ENCODE measurements at places on chromosomes 2 and 18. TPM values are rescaled to one million over a fixed set of nuclear protein-coding genes. Genes with fewer than 3 reads are reported as not detected.

- H3K36me3 ChIP-seq = no peaks in the 10 kb centered on the region
- no peak for DNase-seq
- no peak overlapping the region for H3K27ac ChIP-seq
Observed at GRCh38 chr2:206555721-206556120, 86.6 kb upstream of the FAM237A start.

DNA sequence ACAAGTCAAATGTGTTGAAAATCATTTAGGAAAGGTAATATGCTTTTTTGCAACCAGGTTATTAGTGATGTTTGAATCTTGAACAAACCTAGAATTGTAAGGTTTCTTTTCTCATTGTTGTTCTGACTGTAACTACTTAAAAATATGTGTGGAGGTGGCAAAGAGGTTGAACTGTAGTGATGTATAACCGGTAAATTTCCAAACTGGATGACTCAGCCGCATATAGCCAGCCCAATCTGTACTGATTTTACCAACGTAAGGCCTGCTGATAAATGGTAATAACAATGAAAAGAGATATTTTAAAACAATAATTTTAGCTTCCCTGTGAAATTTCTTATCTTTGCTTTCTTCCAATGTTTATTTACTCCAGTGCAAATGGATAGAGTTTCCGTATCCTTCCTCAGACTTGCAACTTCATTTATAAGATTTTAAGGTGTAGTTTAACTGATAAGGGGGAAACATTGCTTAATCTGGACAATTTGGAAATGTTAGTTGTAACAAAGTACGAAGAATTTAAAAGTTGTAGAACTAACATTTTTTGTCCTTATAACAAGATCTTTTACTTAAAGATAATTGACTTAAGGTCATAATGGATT is 1170.4 kb upstream of the ZEB2 start:
- no peaks in the 10 kb centered on the region for H3K36me3 ChIP-seq
- H3K27me3 ChIP-seq = no peaks in the 10 kb centered on the region
- no peak overlapping the region for H3K27ac ChIP-seq
- DNase-seq = no peak
- H3K4me1 ChIP-seq = peaks cover 16% of the 10 kb centered on the region
- no peak overlapping the region for H3K4me3 ChIP-seq

- no peaks in the 10 kb centered on the region for H3K27me3 ChIP-seq
- DNase-seq = no peak
- H3K27ac ChIP-seq = no peak overlapping the region
- H3K4me3 ChIP-seq = no peak overlapping the region
- peaks cover 5% of the 10 kb centered on the region for H3K4me1 ChIP-seq
Observed at GRCh38 chr2:26325851-26326250, 20.1 kb upstream of the SELENOI start.

Gene E2F6
- 10.1 TPM for total RNA-seq
